ENCODE measurements at places on chromosomes 12 and 14.

GRCh38 chr14:60989599-60989998 is 8.6 kb downstream of the SLC38A6 start:
- no peak for DNase-seq

DNA sequence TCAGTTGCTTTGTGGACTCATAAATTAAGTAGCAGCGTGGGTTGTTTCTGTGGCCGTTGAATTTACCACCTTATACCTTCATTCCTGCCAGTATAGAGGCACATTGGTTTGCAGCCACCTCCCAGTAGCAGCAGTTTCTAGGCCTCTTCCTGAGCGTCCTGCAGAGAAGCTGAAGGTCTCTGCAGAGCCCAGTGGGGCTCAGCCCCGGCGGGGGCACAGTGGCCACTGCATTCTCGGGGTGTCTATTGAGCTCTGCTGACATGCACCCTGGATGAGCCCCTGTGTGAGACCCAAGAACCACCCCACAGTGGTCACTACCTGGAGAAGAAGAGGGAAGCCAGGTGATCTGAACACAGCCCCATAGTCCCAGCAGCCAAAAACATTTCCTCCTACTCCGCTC is 57.7 kb upstream of the DYNC1H1 start:
- no peak for DNase-seq

DNA sequence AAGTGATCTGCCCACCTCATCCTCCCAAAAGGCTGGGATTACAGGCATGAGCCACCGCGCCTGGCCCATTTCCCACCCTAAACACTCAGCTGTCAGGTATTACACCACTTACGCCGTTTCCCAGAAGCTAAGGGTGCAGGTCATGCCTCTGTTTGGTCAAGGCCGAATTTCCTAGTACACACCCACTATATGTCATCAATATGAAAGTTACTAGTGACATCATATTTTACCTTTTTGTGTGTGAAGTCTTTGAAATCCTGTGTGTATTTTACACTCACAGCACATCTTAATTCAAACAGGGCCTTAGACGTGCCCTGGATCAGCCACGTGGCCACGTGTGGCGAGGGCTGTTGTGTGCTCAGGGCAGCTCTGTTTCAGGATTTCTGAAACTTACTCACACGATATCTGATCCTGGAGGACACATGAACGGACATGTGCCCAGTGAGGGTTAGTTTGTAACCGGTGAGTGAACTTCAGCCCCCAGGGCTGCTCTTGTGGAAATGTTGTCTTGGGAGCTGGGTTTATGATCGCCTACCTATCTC is 51.8 kb downstream of the GLT1D1 start:
- no peak for DNase-seq

DNA sequence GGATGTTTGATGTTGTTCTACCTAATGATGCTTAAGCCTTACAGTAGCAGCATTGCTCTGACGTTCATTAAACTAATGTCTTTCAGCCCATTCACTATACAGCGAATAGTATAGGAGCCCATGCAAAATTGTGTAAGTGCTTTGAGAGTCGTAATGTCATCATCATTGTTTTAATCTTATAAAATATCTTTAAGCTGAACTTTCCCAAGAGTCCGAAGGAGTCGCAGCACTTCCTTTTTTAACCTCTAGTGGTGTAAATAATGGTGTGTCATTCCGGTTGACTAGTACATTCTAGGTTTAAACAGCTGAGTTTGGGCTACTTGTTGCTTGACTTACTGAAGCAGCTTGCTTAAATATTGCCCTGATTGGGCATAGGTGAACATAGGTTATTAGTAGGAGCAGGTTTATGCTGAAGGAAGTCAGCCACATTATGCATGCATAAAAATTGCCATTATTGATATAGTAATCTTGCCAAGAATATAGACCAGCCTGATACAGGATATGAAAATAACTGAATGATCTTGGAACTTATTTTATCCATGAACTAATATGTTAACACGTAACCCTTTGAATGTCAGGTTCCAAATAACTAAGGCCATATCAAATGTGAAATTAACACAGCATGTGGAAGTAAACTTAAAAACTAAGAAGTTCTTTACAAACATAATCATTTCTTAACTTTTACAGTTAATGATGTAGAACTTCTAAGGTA is 2.6 kb downstream of the WNK1 start:
- peak; percentile 23 for DNase-seq

DNA sequence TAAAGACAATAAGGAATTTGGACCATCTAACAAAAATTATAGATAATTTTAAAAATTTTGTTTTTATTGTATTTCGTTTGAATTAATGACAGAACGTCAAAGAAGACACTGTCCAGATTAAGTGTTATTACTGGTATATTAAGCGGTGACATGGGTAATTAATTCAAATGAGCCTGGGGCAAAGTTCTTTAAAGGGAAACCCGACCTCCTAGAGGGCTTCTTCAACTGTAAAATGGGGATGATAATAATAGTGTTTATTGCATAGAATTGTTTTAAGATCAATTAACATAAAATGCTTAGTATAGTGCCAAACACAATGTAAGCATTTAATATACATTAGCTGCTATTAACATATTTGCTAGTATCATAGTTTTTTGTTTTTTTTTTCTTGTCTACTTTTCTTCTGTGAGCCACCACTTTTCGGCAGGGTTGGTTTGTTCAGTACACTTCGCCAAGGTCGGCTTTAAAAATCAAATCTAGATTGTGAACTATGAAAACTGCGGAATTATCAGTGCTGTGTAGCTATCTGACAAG is 514 bp upstream of the LARP4 start:
- peak; percentile 16 for DNase-seq

DNA sequence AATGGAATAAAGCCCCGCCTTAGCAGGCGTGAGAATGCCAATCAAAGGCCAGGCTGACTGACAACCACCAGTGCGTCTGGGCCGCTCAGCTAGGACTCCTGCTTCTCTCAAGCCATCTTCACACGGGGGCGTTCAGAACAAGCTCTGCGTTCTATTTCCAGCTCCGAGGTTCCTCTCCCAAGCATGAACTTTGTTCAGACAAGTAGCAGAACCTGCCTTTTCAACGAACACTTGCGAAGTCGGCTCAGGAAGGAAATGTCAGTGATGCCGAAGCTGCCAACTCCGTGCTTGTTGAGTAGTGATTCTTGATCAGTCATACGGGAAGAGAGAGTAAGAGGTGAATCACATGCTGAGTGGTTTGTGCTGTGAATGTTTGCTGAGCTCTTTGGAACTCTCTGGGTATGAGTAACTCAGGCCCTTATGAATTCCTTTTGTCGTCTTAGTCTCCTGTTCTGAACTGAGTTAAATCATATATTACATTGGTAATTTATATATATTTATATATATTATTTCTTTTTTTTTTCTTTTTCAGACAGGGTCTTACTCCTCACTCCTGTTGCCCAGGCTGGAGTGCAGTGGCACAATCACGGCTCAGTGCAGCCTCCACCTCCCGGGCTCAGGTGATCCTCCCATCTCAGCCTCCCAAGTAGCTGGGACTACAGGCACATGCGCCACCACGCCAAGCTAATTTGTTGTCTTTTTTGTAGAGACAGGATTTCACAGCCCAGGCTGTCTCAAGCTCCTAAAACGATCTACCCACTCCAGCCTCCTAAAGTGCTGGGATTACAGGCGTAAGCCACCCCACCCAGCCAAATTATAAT is 29.4 kb upstream of the BCL7A start:
- no peak for DNase-seq

- DNase-seq = no peak
Measured at GRCh38 chr14:60753264-60754119, 18.9 kb downstream of the MNAT1 start.

DNA sequence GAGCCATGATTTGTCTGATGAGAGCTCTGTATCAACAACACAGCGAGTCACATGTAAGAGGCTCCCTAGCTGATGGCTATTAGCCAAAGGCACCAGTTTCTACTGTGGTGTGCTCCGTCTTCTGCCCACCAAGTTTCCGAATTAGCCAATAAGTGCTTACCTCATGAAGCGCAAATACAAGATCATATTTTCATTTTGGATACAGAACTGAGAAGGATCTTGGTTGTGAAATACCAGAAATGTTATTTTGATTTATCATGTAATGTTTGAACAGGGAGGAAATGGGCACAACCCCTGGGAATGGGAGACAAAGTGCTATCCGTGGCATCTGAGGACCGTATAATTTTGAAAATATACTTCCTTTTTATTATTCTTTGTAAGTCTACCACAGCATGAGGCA is 234.3 kb downstream of the DACT1 start:
- DNase-seq = no peak
